Heart left ventricle (tissue), 16 donors: ENCODE measurements at places on chromosomes 3 and 15. TPM values are rescaled to one million over a fixed set of nuclear protein-coding genes. Genes with fewer than 3 reads are reported as not detected.

- no peak overlapping the region for H3K27ac ChIP-seq
- peaks cover 70% of the 10 kb centered on the region for H3K36me3 ChIP-seq
- DNase-seq: no peak
- H3K27me3 ChIP-seq: no peaks in the 10 kb centered on the region
- H3K4me1 ChIP-seq: no peaks in the 10 kb centered on the region
Measured at GRCh38 chr15:64185146-64185911, 22.5 kb upstream of the PPIB start.

GRCh38 chr15:46778876-46779275 lies 938.4 kb upstream of the SEMA6D start:
- H3K4me1 ChIP-seq: no peaks in the 10 kb centered on the region
- H3K27me3 ChIP-seq: no peaks in the 10 kb centered on the region
- no peak for DNase-seq
- H3K4me3 ChIP-seq: no peak overlapping the region
- H3K36me3 ChIP-seq: no peaks in the 10 kb centered on the region
- no peak overlapping the region for H3K27ac ChIP-seq

DNA sequence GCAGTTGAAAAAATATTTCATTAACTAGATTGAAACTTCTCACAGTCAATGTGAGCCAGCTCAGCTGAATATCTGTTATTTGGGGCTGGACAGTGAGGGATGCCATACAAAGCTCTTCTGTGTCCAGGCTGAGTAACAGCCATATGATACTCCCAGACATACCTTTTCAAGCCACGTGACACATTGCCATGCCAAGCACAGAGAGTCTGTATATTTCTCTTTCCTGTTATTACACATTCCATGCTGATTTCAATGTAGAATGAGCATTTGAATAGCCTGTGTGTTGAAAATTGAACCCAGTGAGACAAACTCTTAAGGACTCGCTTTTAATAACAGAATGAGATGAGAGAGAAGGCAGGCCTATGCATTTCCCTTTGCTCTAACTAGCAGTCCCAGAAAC lies 334.7 kb upstream of the RASGRP1 start:
- no peaks in the 10 kb centered on the region for H3K36me3 ChIP-seq
- no peak overlapping the region for H3K4me3 ChIP-seq
- DNase-seq: no peak
- peaks cover 3% of the 10 kb centered on the region for H3K4me1 ChIP-seq

Gene ARHGEF26
- 1.3 TPM for total RNA-seq

DNA sequence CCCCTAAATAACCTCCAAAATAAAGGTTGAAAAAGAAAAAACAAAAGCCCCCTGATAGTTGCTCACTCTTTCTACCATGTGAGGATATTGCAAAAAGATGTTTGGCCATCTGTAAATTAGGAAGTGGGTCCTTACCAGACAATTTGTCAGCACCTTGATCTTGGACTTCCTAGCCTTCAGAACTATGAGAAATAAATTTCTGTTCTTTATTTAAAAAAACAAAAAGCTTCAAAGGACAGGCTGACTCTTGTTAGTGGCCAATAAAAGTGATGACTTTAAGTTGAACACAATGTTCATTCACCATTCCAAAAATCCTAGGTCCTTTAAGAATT lies 103.5 kb downstream of the CBLB start:
- DNase-seq: no peak
- no peak overlapping the region for H3K27ac ChIP-seq
- H3K4me1 ChIP-seq: peaks cover 5% of the 10 kb centered on the region
- no peaks in the 10 kb centered on the region for H3K36me3 ChIP-seq
- no peak overlapping the region for H3K4me3 ChIP-seq
- H3K27me3 ChIP-seq: no peaks in the 10 kb centered on the region

DNA sequence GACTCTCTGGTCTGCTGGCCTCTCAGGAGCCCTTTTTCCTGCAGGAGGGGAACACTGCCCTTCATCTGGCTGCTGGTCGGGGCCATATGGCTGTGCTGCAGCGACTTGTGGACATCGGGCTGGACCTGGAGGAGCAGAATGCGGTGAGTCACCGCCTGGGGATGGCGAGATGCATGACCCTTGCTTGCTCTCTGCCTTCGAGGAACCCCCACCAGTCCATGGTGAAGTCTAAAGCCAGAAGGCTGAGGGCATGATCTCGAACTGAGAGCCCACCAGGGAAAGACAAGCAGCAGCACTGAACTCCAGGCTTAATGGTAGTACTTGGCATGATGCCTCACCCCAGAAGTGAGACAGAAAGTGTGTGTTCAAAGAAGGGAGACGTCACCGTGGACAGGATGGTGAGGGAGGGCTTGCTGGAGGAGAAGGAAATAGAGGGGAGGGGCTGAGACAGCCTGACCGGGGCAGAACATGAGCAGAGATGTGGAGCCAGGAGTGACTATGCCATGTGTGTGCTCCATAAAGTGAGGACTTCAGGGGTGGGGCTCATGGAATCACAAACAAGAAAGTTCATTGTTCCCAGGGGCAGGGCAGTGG lies 19.2 kb downstream of the ANKDD1A start:
- no peaks in the 10 kb centered on the region for H3K36me3 ChIP-seq
- no peaks in the 10 kb centered on the region for H3K27me3 ChIP-seq
- H3K27ac ChIP-seq: no peak overlapping the region
- no peak for DNase-seq
- H3K4me3 ChIP-seq: no peak overlapping the region
- H3K4me1 ChIP-seq: no peaks in the 10 kb centered on the region

GRCh38 chr3:61828184-61828874 lies 267.0 kb downstream of the PTPRG start:
- DNase-seq: peak; percentile 59
- peak overlapping the region; percentile 45 for H3K27ac ChIP-seq
- no peak overlapping the region for H3K4me3 ChIP-seq
- H3K4me1 ChIP-seq: peaks cover 67% of the 10 kb centered on the region
- no peaks in the 10 kb centered on the region for H3K36me3 ChIP-seq

- H3K27ac ChIP-seq: no peak overlapping the region
- H3K4me3 ChIP-seq: no peak overlapping the region
Measured at GRCh38 chr3:168952551-168952950, 711.0 kb downstream of the MECOM start.

Gene RBPMS2
- 171 TPM for total RNA-seq

DNA sequence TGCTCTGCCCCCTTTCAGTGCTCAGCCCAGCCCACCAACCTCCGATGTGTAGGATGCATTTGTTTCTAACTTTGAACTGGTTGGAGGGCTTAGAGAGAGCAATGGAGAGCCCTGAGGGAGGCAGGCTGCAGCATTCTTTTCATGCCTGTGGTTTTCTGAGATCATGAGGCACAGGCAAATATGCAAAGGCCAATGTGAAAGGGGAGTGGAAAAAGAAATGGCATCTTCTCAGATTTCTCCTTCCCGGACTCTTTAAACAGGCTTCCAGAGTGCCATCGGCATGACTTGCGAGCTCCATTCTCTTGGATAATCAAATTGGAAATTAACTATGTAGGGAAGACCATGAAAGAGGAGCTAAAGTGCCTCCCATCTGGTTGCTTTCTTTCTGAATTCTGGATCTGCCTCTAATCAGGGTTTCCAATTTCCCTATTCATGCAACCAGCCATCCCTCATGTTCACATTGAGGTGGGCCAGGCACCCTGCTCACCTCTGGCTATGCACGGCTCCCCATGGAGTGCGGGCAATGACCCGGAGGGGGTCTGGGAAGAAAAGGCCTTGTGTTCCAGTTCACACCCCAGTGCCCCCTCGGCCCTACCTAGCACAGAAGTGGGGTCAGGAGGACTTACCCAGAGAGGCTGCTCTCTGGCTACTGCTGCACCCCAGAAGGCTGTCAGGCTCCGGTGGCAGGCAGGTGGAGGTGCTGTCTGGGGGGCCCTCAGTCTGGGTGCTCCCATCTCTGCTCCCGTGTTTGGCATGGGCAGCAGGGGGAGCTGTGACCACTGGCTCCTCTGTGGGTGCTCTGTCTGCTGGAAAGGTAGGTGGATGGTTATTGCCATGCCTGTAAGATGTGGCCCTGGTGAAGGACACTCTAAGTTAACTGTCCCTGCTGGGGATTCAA lies 16.1 kb downstream of the AMOTL2 start:
- no peak for DNase-seq
- H3K27ac ChIP-seq: peak overlapping the region; percentile 58
- H3K27me3 ChIP-seq: no peaks in the 10 kb centered on the region
- H3K4me1 ChIP-seq: peaks cover 62% of the 10 kb centered on the region

Gene SPINT1
- total RNA-seq: 0.45 TPM

DNA sequence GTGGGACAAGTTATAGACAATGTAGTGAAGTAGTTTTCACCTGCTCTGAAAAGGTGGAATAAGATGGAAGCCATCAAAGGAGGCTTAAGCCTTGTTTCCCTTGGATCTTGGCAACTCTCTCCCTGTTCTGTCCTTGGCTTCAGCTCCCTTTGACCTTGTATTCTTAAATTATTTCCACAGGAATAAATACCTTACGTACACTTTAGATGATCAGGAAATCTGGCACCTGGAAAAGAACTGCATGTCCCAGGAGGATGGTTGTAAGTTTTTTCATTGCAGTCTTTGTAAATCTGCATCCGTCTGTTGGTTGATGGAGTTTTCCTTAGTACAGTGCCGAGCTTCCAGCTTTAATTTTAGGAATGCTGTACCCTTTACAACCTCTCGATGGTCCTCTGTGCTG lies 11.8 kb downstream of the ST6GAL1 start:
- H3K27ac ChIP-seq: peak overlapping the region; percentile 81
- H3K36me3 ChIP-seq: no peaks in the 10 kb centered on the region
- H3K27me3 ChIP-seq: no peaks in the 10 kb centered on the region
- peaks cover 44% of the 10 kb centered on the region for H3K4me1 ChIP-seq
- DNase-seq: no peak

GRCh38 chr15:82850731-82851130 lies 41.3 kb downstream of the WHAMM start:
- DNase-seq: no peak
- H3K36me3 ChIP-seq: no peaks in the 10 kb centered on the region
- no peak overlapping the region for H3K4me3 ChIP-seq
- no peaks in the 10 kb centered on the region for H3K27me3 ChIP-seq
- H3K27ac ChIP-seq: no peak overlapping the region
- H3K4me1 ChIP-seq: peaks cover 13% of the 10 kb centered on the region

Gene SPESP1
- total RNA-seq: 11.0 TPM

GRCh38 chr3:119861681-119862080 lies 79.8 kb downstream of the NR1I2 start:
- no peak overlapping the region for H3K27ac ChIP-seq
- no peak overlapping the region for H3K4me3 ChIP-seq
- peaks cover 12% of the 10 kb centered on the region for H3K36me3 ChIP-seq
- DNase-seq: no peak
- H3K4me1 ChIP-seq: no peaks in the 10 kb centered on the region

- no peaks in the 10 kb centered on the region for H3K27me3 ChIP-seq
- no peaks in the 10 kb centered on the region for H3K36me3 ChIP-seq
- H3K27ac ChIP-seq: no peak overlapping the region
- no peaks in the 10 kb centered on the region for H3K4me1 ChIP-seq
- H3K4me3 ChIP-seq: no peak overlapping the region
Measured at GRCh38 chr3:8606701-8607231, 37.8 kb downstream of the SSUH2 start.

Gene ASB14
- total RNA-seq: 1.7 TPM

GRCh38 chr15:65401611-65402240 lies 21.0 kb downstream of the IGDCC4 start:
- DNase-seq: peak; percentile 4
- H3K4me1 ChIP-seq: peaks cover 8% of the 10 kb centered on the region
- no peak overlapping the region for H3K27ac ChIP-seq
- no peak overlapping the region for H3K4me3 ChIP-seq
- peaks cover 16% of the 10 kb centered on the region for H3K27me3 ChIP-seq

DNA sequence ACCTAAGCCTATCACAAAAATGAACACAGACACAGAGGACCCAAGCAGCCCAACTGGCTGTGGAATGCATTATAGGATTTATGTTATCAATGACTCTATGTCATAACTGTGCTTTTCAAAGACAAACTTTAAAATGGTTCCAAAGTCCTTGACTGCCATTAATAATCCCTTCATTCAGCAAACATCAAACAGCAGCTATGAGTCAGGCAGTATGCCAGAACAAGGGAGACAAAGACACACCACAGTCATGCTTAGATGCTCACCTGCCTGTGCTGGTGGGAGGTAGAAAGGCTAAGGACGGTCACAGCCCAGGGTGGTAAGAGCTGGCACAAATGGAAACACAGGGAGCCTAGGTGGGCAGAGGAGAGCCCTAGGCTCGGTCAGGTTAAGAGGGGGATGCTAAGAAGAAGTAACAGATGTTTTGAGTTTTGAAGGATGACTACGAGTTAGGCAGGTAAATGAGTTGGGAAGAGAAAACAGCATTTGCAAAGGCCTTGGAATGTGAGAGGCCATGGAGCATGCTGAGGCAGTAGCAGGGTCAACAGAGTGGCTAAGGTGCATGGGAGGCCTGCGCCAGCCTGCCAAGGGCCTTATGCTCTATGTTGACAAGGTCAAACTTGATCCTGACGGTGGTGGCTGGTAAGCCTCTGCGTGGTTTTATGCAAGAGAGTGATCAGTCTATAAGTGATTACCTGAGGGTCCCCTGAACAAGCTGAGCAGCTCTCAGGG lies 23.0 kb downstream of the NMNAT3 start:
- H3K36me3 ChIP-seq: no peaks in the 10 kb centered on the region
- no peak for DNase-seq
- H3K27ac ChIP-seq: no peak overlapping the region

GRCh38 chr3:46867550-46867898 lies 4.3 kb upstream of the MYL3 start:
- H3K4me1 ChIP-seq: peaks cover 62% of the 10 kb centered on the region
- no peaks in the 10 kb centered on the region for H3K27me3 ChIP-seq
- H3K36me3 ChIP-seq: no peaks in the 10 kb centered on the region
- H3K4me3 ChIP-seq: no peak overlapping the region
- peak overlapping the region; percentile 76 for H3K27ac ChIP-seq
- DNase-seq: peak; percentile 89

- peak; percentile 32 for DNase-seq
- H3K27ac ChIP-seq: peak overlapping the region; percentile 88
- H3K36me3 ChIP-seq: no peaks in the 10 kb centered on the region
- H3K4me1 ChIP-seq: peaks cover 37% of the 10 kb centered on the region
- H3K4me3 ChIP-seq: peak overlapping the region; percentile 88
- no peaks in the 10 kb centered on the region for H3K27me3 ChIP-seq
Measured at GRCh38 chr15:63833021-63833696, 589 bp downstream of the HERC1 start.

- no peak overlapping the region for H3K4me3 ChIP-seq
- H3K27me3 ChIP-seq: no peaks in the 10 kb centered on the region
- no peaks in the 10 kb centered on the region for H3K4me1 ChIP-seq
- peak; percentile 13 for DNase-seq
- peaks cover 60% of the 10 kb centered on the region for H3K36me3 ChIP-seq
- no peak overlapping the region for H3K27ac ChIP-seq
Measured at GRCh38 chr3:123305192-123305591, 103.4 kb downstream of the SEC22A start.

Gene NMNAT3
- total RNA-seq: 13.0 TPM
